Left ventricle myocardium superior (tissue), 1 donor: ENCODE measurements at places on chromosomes 11 and 22. TPM values are rescaled to one million over a fixed set of nuclear protein-coding genes. Genes with fewer than 3 reads are reported as not detected.
A peak's percentile ranks its signal among the peaks of the same experiment; 100 is the strongest.

MCM5 gene
- 10.8 TPM for total RNA-seq

AIP gene
- total RNA-seq, result 51.3 TPM

TMEM191C gene
- total RNA-seq, result 0.74 TPM

GRM5 gene
- not detected for total RNA-seq

RAB38 gene
- total RNA-seq, result 0.94 TPM

- DNase-seq, result no peak
These were observed 59.2 kb downstream of the SPON1 start for GRCh38 chr11:14021738-14022137.

DNA sequence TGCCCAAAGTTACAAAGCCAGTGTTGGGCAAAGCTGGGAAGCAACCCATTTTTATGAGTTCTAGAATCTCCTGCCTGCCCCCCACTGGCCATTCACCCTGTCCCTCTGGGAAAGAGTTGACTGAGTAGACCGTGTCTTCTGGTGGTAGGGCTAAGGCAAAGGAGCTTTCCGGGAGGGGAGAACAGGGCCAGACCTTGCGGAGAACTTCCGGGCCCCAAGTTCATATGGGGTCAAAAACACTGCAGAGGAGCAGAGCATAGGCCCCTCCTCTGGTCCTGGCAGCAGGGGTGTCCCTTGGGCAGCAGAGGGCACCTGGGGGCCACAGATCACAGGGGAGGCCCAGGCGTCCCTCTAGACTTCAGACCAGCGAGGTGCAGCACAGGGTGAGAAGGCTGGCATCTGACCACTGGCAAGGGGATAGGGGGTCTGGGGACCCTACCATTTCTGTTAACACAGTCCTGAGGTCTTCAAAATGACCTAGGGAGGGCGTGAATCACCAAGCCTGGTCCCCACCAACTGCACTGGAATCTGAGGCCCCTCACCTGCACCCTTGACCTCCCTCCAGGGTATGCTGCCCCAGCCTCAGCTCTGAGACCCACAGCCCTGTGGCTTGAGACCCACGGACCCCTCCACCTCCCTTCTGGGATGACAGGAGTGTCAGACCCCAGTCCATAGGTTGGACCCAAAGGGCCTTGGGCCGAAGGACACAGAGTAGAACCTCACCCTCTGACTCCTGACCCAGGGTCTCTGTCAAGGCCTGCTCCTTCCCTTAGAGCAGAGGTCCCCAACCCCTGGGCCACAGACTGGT, 1.3 kb upstream of the ARAP1 start:
- DNase-seq, result no peak

DNA sequence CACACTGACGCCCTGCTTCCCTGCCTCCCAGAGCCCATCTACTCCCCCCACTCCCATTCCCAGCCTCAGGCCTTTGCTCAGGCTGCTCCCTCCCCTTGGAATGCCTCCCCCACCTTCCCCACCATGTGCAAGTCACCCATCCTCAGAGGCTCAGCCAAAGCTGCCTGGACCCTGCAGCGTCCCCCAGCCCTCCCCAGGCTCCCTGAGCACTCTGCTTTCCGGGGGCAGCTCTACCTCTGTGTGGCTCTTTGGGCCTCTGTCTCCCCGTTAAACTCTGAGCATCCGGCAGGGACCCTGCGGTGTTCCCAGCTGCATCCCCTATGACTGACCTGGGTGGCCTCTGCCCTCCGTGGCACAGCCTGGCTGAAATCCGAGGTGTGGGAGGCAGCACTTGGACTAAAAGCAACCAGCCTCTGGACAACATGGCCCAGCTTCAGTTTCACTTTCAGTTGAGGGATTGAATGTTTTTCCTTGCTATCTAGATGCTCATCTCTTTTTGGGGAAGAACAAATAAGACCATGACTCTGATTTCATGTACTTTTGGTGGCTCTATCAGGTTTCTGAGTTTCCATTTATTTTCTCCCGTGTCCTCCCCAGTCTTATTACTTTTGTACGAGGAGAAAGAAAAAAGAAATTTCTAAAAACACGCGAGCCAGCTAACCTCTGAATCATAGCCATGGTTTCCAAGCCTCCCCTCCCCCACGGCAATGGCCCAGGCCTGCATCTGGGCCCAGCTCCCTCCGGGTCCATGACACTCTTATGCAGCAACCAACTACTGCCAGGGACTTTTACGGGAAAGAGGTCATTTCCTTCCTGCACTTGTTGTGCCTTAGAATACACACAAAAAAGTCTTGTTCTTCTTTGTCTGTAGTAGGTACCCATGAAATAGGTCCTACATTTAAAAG, 3.8 kb downstream of the APOL3 start:
- peak; percentile 89 for DNase-seq

GRCh38 chr11:111538407-111539114, 2.0 kb upstream of the LAYN start:
- no peak for DNase-seq

GRCh38 chr22:38901111-38901641, 29.2 kb upstream of the CBX6 start:
- no peak for DNase-seq

GRCh38 chr11:2728128-2728662, 28.4 kb upstream of the KCNQ1OT1 start:
- no peak for DNase-seq

- peak; percentile 90 for DNase-seq
These were observed 13.5 kb upstream of the SORL1-AS1 start for GRCh38 chr11:121466063-121466794.

- DNase-seq, result no peak
These were observed 14.3 kb upstream of the RIC3 start for GRCh38 chr11:8183111-8183510.

DNA sequence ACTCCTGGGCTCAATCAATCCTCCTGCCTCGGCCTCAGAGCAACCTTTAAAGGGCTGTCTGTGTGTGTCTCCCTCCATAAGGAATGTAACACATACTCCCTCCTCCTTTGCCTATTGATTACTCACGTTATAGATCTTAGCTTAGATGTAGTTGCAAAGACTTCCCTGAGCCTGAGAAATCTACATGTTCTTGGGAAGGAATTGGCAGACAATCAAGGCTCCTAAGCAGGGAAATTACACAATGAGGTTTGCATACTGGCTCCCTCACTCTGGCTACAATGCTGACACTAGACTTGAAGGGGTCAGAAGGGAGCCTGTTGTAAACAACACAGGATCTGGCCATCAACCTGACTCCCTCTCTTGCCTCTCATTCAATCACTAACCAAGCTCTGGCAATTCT, 5.2 kb upstream of the OLFML1 start:
- DNase-seq, result no peak

GRCh38 chr11:88421530-88421929, 84.0 kb upstream of the CTSC start:
- no peak for DNase-seq

DNA sequence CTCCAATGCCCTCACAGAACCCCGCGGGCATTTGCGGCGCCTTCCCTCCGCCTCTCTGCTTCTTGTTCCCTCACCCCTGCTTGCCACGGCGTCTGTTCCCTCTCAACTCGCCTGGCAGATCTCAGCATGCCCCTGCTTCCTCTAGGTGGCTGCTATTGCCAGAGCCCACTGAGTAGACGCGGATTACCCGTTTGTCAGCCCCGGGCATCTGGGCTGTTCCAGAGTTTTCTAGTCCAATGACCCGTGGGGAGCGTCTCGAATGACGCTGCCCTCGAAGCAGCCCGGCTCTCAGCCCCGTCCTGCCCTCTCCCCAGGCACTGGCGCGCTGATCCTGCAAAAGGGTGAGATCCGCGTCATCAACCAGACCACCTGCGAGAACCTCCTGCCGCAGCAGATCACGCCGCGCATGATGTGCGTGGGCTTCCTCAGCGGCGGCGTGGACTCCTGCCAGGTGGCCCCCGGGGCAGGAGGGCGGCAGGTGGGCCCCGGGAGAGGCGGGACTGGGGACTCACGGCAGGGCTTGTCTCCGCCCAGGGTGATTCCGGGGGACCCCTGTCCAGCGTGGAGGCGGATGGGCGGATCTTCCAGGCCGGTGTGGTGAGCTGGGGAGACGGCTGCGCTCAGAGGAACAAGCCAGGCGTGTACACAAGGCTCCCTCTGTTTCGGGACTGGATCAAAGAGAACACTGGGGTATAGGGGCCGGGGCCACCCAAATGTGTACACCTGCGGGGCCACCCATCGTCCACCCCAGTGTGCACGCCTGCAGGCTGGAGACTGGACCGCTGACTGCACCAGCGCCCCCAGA, 49.7 kb downstream of the ST14 start:
- DNase-seq, result no peak

- DNase-seq, result no peak
These were observed 7.2 kb upstream of the CARD10 start for GRCh38 chr22:37526376-37526775.

- DNase-seq, result no peak
These were observed 61.3 kb upstream of the CLNS1A start for GRCh38 chr11:77698896-77699295.

DNA sequence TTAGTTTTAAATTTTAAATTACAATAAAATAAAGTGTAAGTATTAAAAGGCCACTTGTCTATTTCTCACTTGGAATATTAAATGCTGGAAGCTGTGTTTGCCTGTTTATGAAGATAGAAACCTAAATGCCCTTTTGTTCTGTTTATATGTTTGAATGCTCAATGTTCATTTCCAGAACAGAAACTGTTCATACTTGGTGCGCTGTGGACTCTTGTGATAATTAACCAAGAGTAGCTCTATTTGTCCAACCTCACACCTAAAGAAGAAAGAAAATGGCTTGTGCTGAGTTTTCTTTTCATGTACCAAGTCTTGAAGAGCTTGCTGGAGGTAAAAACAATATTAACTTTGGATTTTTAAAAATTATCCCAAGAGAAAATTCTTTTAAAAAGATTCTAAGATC, 5.7 kb downstream of the C11orf54 start:
- no peak for DNase-seq

GRCh38 chr22:35629406-35630216, 12.5 kb upstream of the MB start:
- peak; percentile 63 for DNase-seq

GRCh38 chr11:9263840-9264315, 1.3 kb downstream of the DENND5A start:
- DNase-seq, result no peak

GRCh38 chr11:123103326-123103980, 41.5 kb upstream of the HSPA8 start:
- peak; percentile 55 for DNase-seq

DNA sequence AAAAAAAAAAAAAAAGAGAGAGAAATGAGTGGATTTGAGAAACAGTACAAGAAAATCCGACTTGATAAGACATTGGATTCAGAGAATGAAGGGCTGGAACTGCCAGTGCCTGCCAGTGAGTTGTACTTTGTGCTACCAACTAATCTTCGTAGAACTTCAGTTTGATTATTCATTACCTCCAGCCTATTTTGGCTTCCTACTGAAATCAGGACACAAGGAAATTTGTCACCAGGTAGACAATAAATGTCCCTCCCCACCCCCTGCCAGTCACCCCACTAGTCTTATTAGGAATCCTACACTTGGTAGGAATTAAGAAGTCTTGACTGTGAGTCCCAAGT, 21.4 kb upstream of the POLD3 start:
- no peak for DNase-seq

- peak; percentile 79 for DNase-seq
These were observed 17.0 kb upstream of the KCTD14 start for GRCh38 chr11:78039919-78040671.

GRCh38 chr11:85828640-85828978, 17.7 kb upstream of the SYTL2 start:
- no peak for DNase-seq
